Stimulated activated CD4-positive, alpha-beta T cell treated with anti-CD3 and anti-CD28 coated beads, TNF-alpha, amount 100 ng/mL, for 1 hour (primary cell): ENCODE measurements at places on chromosomes 3 and 15.

- DNase-seq: no peak
These were observed 82.5 kb downstream of the DCLK3 start for GRCh38 chr3:36681867-36682266.

DNA sequence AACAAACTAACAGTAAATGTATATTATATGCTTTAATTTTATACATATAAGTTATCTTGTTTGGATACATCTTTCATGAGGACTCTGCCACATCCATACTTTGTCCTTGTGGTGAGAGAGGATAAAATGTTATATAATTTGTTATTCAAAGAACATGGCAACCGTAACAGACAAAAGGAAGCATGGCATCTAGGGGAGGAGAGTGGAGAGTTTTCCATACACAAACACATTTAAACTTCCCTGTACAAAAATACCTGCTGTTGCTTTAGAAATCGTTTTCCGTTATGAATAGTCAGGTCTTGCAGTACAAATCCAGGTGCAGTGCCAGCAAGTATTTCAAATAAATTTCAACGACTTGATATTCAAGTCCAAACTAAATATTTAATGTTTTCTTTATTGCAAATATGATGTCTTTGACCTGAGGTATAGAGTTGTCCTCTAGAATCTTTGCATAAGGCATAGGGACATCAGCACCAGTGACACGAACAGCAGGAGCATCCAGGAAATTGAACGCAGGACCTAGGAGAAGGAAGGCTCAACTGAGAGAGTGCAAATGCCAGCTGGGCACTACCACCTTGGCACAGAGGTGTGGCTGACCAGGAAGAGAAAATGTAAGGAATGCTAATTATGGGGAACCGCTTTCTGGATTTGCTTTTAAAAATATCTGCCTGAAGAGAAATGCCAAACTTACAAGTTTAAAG, 5.8 kb downstream of the PDHB start:
- DNase-seq: no peak

- no peak for DNase-seq
These were observed 68.4 kb downstream of the HES1 start for GRCh38 chr3:194204042-194204987.

DNA sequence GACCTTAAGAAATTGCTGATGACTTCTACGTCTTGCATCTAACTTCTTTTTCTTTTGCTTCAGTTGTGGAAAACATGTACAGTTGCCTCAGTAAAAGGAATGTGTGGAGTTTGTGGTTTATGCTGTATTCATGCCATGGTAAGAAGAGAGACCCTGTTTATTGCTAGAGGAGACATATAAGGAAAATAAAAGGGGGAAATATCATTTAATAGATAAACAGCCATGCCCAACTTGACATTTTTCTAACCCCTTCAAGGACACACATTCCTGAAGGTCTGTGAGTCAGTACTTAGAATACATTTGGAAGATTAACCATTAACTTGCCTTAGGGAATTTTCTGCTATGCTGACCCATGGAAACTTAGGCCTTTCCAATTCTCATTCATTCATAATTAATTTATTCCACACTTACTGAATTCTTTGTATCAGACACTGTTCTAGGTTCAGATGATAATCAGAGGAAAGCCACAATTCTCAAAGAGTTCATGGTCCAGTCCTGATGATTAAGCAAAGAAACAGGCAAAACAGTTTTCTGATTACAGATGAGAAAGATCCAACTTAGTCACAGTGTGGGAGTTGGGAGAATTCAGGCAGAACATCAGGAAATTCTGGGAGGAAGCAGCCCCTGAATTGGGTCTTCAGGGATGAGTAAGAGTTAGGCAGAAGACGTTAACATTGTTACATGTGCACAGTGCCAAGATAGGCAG, 329.8 kb upstream of the RASGRP1 start:
- DNase-seq: no peak

GRCh38 chr15:47246317-47246716, 471.0 kb upstream of the SEMA6D start:
- no peak for DNase-seq

GRCh38 chr3:110928016-110928662, 143.5 kb upstream of the NECTIN3 start:
- DNase-seq: no peak

DNA sequence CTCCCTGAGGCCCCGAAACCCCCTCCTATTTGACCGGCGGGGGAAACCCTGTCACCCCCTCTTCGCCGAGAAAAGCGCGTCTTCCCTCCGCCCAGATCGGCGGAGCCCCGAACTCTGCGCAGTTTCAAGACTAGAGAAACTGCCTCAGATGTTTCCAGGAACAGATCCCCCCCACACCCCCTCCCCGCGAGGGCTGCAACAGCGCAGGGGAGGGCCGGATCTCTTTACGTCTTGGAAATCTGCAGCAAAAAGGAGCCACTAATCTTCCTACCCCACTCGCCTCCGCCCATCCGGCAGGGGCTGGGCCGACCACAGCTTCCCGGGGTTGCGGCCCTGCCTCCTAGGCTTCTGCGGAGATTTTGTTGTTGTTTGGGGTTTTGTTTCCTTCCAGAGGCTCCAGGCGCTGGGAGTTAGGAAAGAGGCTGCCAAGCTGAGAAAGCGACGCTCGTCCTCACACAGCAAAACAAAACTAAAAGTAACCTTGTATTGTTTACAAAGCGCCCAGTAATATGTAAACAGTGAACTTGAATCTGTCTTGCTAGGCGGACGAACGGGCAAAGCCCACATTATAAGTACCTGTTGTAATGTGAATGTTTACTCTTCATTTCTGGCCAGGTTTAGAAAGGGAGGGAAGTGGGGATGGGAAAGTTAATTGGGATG, 2.2 kb downstream of the FOXB1 start:
- DNase-seq: no peak

DNA sequence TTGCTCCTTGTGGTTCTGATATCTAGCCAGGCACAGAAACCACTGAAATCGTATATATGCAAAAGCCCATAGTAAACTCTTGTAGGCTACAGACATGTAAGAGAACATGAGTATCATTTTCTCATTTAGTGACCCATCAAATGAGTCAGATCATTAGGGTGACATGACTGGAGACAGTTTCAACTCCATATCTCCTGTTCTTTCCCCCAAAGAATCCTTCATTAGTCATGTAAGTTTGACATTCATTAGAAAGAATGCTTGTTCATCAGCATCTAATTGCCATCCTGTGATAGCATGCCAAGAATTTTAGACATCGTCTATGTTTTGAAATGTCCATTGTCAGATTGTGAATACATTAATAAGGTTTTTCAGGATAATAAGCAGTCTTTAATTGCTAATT, 264.9 kb upstream of the TPM1 start:
- DNase-seq: no peak

DNA sequence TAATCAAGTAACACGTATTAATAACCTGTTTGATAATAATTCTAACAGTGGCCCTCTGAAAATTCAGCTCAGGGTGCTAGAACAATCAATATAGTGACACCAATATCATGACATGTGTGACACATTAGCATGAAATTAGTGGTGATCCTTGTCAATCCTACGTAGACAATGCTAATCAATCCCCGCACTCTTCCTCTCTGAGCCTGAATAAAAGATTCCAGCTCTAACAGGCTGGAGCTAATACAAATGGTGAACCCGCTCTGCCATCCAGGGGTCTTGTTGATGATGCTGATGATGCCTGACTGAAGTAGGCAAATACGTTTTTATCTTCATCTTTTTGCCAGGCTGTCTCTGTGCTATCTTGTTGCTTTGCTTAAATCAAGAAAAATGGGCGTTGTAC, 462.5 kb downstream of the MAGI1 start:
- DNase-seq: no peak

GRCh38 chr3:69428657-69429255, 42.9 kb upstream of the FRMD4B start:
- no peak for DNase-seq

DNA sequence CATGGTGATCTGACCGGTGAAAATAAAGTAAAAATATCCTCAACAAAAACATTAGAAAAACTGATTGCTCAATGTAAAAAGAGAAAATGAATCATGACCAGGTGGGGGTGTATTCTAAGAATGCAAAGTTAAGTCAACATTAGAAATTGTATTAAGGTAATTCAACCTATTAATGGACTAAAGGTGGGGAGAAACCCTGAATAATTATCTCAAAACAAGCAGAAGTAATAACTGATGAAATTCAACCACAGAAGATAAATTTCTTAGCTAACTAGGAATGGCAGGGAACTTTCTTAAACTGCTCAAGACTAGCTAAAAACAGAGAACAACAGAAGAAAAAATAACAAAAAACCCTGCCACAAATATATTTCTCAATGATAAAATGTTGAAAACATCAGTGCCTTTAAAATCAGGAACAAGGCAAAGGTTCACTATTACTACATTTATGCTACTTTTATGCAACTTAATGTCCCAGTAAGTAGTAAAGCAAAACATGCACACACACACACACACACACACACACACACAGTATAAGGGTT, 204.4 kb upstream of the THBS1 start:
- no peak for DNase-seq

GRCh38 chr3:188533612-188534357, 379.8 kb downstream of the LPP start:
- no peak for DNase-seq

DNA sequence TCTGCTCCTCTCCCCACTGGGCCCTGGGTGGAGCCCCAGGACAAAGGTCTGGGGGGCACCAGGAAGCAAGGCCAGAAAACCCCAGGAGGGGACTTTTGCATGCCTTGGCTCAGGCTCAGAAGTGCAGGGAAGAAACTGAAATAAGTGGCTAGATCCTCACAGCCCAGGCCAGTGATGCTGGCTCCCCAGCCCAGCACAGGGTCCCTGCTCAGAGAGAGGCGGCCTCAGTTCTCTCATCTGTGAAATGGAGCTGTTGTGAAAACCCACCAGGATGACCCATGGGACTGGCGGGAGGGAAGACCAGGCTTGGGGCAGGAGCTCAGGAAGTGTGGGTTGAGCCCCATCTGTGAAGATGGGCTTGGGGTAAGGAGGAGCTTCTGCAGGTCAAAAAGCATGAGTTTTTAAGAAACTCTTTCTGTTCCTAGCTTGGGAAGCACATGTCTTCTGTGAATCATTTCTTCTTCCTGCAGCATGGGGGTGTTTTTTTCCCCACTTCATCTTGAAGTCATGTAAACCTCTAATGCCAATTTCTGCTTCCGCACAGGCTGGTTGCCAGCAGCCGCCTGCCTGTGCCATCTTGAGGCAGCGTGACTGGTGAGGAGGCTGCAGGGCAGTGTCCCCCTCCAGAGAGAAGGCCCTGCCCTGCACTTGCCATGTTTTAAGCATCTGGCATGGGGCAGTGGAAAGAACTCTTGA, 118.6 kb downstream of the SMAD6 start:
- DNase-seq: no peak

DNA sequence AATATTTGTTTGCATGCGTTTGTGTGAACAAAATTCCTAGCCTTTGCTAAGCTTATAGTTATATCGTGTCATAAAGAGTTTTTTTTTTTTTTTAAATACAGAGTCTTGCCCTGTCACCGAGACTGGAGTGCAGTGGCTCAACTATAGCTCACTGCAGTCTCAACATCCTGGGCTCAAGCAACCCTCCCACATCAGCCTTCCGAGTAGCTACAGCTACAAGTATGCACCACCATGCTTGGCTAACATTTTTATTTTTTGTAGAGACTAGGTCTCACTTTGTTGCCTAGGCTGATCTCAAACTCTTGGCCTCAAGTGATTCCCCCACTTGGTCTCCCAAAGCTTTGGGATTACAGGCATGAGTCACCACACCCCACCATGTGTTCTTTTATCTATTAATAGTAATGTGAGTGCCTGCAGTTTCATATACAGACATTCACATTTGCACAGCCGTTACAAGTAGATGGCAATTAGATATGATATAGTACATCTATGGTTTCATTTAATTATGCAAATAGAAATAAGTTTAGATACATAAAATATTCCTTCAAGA, 848.6 kb downstream of the PDCD6IP start:
- DNase-seq: no peak

DNA sequence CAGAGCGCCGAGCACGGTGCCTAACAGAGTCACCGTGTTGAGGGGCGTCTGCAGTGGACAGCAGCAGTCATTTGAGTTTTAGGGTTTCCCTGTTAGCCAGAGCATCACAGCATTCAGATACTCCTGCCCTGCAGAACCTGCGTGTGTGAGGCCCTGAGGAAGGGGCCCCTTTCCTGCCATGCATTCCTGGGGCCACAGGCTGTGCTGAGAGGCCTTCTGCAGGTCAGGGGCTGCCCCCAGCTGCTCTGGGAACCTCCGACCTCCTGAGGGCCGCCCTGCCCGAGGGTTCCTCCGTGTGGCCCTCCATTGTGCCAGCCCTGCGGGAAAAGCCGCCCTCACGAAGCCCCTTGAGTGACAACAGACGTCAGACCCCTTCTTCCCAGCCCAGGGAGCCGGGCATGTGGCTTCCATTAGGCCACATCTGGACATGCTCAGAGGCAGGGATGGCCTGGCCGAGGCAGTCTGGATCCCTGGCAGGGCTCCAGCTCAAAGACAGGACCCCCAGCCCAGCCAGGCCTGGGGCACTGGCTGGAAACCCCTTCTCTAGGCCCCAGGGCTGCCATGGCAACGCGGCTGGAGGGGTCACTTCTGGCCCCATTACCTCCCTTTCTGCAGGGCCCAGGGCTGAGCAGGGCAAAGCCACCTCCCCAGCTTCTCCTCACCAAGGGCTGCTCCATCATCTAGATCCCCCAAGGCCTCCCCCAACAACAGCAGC, 25.3 kb downstream of the FBLN2 start:
- no peak for DNase-seq

DNA sequence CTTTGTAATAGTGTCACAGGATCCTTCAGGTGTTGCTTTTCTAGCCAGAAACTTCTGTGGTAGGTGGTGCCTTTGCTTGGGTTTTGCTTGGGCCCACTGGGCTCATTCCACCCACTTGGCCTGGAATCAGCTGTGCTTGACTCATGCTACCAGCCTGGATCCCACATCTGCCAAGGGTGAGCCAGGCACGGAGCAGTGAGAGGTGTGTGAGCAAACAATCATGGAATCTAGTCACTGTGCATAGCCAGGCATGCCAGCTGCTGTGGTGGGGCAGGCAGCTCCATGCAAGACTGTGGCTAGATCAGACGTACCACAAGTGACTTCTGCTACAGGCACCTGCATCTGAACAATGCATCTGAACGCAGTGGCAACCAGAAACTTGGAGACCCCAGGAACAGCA, 275.9 kb downstream of the UBE2E2 start:
- no peak for DNase-seq

- DNase-seq: no peak
These were observed 75.4 kb upstream of the RGMA start for GRCh38 chr15:93164409-93164808.

DNA sequence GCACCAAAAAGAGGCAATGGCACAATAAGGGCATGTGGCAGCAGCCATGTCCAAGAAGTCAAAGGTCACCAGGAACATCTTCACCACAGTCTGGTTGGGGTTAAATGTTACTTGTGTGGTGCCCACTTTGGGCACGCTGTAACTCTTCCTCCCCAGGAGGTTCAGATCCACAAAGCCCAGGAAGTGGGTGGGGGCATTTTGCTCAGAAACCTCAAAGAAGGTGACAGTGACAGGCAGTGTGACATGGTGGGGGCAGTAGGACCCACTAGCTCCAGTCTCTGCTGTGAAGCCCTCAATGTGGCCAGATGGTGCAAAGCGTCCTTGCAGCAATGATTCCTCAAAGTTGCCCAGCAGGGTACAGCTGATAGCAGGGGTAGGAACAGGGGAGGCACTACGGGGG, 5.8 kb downstream of the ZNF80 start:
- DNase-seq: no peak
